Panc1 (cell line): ENCODE measurements at places on chromosomes 6 and 20. TPM values are rescaled to one million over a fixed set of nuclear protein-coding genes. Genes with fewer than 3 reads are reported as not detected.

DNA sequence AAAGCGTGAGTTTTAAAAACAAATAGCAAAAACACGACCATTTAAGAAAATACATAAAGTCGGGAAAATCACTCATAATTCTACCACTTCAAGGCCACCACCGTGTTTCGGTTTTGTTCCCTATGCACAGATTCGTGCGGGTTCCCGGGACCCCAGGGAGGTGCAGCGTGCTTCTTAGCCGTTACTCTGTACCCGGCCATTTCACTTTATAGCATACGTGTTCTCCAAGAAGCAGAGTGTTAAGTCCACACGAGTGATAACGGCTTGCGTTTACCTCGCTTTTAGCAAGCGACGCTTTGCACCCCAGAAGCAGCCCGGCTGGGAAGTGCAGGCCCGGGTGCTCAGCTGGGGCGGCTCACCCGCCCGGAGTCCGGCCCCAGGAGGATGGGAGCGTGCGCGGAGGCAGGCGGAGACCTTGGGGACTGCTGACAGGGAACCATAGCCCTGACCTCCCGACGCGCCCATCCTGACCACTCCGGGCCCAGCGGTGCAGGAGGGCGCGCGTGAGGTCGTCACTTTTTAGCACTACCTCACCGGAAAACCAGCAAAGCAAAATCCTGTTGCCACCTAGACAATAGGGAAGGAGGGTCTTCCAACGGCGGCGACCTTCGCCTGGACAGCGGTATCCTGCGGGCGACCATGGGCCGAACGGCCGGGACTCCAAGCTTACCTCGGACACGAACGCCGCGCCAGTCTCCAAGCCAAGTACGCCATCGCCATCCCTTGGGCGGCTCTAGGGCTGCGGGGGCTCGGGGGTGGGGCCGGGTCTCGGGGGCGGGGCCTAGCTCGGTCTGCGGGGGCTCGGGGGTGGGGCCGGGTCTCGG, at the start of gene ECI2:
ECI2 (minus strand) TSS at position 735 of the 824 bp plus-strand sequence; CDS start at position 720, 15 bp downstream.
- H3K4me3 ChIP-seq, result peak within 1 kb of the TSS; percentile 76
- no peaks in the 10 kb centered on the region; the same call in 1 of the 2 replicates for H3K36me3 ChIP-seq
- DNase-seq, result no peak
- no peaks in the 10 kb centered on the region for H3K27me3 ChIP-seq
- H3K27ac ChIP-seq, result peak within 1 kb of the TSS; percentile 88

DNA sequence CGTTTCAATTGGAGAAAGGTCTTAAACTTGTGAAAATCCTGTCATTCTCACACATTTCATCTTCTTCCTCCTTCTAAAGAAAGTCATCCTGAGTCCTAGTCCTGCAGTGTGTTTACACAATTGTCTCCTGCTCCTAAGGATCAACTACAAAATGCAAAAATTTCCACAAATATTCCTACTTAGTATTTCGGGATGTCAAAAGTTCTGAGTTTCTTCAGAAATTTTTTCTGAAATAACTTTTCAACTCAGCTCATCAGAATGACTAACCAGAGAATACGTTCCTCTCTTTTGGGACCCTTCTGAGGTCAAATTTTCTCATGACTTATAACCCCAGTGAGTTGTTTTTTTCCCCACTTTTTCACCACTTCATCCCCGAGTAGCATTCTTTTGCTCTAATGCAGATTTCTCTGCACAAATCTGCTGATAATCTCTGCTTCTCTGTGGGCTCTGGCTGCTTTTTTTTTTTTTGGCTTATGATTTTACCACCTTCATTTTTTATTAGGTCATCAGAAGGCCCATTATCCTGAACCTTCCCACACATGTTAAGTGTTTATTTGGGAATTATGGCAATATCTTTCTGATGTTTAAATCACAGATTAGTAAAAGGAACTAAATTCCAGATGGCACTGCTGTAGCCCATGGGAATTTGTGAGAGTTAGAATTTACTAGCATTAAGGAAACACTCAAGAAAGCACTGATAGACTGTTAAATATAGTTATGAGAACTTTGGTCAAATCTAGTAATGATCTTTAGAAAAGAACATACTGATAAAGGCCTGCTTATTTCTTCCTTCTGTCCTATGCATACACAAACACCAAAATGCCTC, 41.4 kb downstream of the MAP3K5 start:
- no peak overlapping the region for H3K27ac ChIP-seq
- no peaks in the 10 kb centered on the region for H3K27me3 ChIP-seq
- no peak for DNase-seq

DNA sequence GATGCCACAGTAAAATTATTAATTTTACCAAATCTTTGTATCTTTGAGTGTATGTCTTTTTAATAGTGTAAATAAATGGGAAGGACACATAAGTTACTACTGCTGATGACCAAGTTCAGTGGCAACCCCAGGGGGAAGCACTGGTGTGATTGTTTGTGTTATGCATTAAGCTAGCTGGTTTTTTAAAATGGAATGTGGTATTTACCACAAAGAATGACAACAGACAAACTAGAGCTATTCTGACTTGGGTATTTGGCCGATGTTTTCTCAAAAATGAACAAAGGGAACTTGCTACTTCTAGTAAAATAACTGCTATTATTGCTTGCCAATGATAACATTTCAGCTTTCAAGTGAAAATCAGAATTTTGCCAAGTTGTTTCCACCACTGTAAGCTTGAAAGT, 2.9 kb downstream of the FNDC1 start:
- H3K27me3 ChIP-seq, result peaks cover 28% of the 10 kb centered on the region
- H3K27ac ChIP-seq, result no peak overlapping the region
- DNase-seq, result no peak
- no peak overlapping the region for H3K4me3 ChIP-seq

- H3K4me1 ChIP-seq, result no peaks in the 10 kb centered on the region
- no peak overlapping the region for H3K4me3 ChIP-seq
- no peaks in the 10 kb centered on the region for H3K36me3 ChIP-seq
These were observed 70.0 kb downstream of the TRMT6 start for GRCh38 chr20:5880326-5880725.

DNA sequence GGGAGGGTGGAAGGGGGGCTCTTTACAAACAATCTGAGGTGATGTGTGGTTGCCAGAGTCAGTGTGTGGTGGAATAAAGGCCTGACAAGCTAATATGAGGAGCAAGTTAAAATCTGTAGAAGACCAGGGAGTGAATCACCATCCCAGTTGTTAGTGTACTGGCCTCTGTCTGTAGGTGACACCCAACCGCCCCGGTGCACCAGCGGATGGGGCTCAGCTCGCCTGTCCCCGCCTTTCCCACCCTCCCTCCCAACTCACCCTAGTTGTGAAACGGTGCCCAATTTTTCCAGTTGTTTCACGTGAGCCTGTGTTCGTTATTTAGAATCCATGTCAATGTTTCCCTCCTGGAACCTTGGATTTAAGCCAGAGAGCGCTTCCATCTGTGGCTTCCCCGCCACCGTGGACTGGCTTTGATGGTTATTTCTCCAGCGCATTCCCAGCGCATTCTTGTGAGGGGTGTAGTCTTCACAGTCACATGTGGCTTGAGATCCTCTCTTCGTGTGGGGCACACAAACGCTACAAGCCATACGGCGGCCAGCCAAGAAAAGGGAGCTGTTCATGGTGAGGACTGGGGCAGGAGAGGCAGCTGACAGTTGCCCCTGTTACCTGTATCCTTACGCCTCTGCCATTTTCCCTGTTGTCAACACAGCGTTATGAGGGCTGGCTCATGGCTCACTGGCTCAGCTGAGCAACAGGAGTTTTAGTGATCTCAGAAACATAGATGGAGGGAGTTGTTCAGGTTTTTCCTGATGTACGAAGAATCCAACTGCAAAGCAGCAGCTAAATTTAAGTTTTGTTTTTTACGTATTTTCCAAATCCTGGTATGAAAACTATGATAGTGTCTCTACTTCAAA, 137.6 kb downstream of the ZDHHC14 start:
- H3K4me3 ChIP-seq, result no peak overlapping the region
- no peaks in the 10 kb centered on the region for H3K27me3 ChIP-seq
- no peaks in the 10 kb centered on the region for H3K36me3 ChIP-seq
- no peak overlapping the region for H3K27ac ChIP-seq

DNA sequence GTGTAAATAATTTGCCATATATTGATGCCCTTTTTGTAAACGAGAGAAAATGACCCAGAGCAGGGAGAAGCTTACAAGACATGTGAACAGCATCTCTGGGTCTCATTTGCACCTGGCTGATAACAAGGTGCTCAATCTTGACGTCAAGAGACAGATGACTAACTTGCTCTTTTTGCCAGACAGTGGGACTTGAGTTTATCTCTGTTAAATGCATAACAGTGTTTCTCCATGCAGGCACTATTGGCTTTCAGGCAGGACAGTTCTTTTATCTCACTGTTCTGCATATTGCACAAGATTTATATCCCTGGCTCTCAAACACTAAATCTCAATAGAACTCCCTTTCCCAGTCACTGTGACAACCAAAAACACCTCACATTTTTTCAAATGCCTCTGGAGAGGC, 56.4 kb downstream of the RFX6 start:
- DNase-seq, result no peak
- no peaks in the 10 kb centered on the region for H3K4me1 ChIP-seq
- no peak overlapping the region for H3K27ac ChIP-seq
- no peak overlapping the region for H3K4me3 ChIP-seq
- H3K36me3 ChIP-seq, result no peaks in the 10 kb centered on the region

- H3K36me3 ChIP-seq, result no peaks in the 10 kb centered on the region
- peaks cover 2% of the 10 kb centered on the region; the same call in 1 of the 2 replicates for H3K27me3 ChIP-seq
- no peaks in the 10 kb centered on the region for H3K4me1 ChIP-seq
- H3K4me3 ChIP-seq, result no peak overlapping the region
- DNase-seq, result no peak
These were observed 113.5 kb upstream of the CDH4 start for GRCh38 chr20:61138566-61138965.

DNA sequence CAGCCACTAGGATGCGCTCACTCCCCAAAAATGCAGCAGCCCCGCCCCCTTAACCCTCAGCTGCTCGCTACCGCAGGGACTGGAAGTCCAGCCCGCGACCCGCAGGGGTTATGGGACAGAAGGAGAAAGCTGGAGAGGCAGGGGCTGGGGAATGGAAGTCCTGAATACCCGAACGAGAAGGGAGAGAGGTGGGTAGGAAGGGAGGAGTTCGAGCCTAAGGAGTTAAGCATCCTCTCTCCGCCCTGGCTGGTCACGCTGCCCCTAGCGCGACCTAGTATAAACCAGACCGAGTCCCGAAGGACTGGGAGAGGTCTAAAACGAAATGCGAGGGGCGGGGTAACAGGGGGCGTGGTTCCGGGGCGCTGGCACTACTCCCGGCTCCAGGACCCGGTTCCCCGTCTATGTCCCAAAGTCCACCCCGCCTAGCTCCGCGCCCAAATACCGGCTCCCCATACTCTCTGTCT, 448 bp upstream of the DDAH2 start:
- peak overlapping the region; percentile 85 for H3K4me3 ChIP-seq
- peaks cover 18% of the 10 kb centered on the region for H3K36me3 ChIP-seq
- H3K4me1 ChIP-seq, result peaks cover 38% of the 10 kb centered on the region
- no peak for DNase-seq

GRCh38 chr6:116561377-116562018, 7.9 kb downstream of the CALHM4 start:
- peak; percentile 78 for DNase-seq
- no peak overlapping the region for H3K27ac ChIP-seq
- H3K4me1 ChIP-seq, result no peaks in the 10 kb centered on the region; the same call in none of the 2 replicates
- no peaks in the 10 kb centered on the region for H3K36me3 ChIP-seq
- peaks cover 28% of the 10 kb centered on the region for H3K27me3 ChIP-seq
- no peak overlapping the region for H3K4me3 ChIP-seq

GRCh38 chr6:15352220-15352619, 106.4 kb downstream of the JARID2 start:
- no peaks in the 10 kb centered on the region for H3K27me3 ChIP-seq
- H3K4me1 ChIP-seq, result no peaks in the 10 kb centered on the region
- H3K27ac ChIP-seq, result no peak overlapping the region
- no peak overlapping the region for H3K4me3 ChIP-seq
- no peaks in the 10 kb centered on the region for H3K36me3 ChIP-seq

GRCh38 chr6:70371454-70372105, 41.7 kb upstream of the FAM135A start:
- no peak overlapping the region for H3K27ac ChIP-seq
- DNase-seq, result peak; percentile 39
- peaks cover 11% of the 10 kb centered on the region; the same call in 1 of the 2 replicates for H3K27me3 ChIP-seq
- H3K36me3 ChIP-seq, result no peaks in the 10 kb centered on the region
- no peaks in the 10 kb centered on the region for H3K4me1 ChIP-seq
- no peak overlapping the region for H3K4me3 ChIP-seq

GRCh38 chr6:137219664-137220252, 573 bp upstream of the IFNGR1 start:
- H3K4me1 ChIP-seq, result peaks cover 23% of the 10 kb centered on the region
- H3K27me3 ChIP-seq, result no peaks in the 10 kb centered on the region
- no peak for DNase-seq
- H3K4me3 ChIP-seq, result peak overlapping the region; percentile 99
- no peaks in the 10 kb centered on the region; the same call in 1 of the 2 replicates for H3K36me3 ChIP-seq

DNA sequence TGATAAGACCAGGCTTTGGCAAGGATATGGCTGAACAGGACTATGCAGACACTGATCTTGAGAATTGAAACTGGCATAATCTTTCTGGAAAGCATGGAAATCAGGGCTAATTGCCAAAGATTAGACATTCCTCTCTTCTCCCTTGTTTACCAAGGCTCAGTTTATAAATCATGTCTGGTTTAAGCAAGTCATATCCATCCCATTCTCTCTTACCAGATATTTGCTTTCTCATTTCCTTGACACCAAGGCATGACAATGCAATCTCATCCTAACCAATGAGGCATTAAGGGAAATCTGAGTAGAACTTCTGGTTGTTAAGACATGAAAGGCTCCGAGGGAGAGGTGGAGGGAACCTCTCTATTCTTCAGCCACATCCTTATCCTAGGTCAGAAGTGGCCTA, 110.3 kb upstream of the CEP85L start:
- no peak for DNase-seq
- no peak overlapping the region for H3K4me3 ChIP-seq
- H3K27me3 ChIP-seq, result peaks cover 16% of the 10 kb centered on the region
- no peaks in the 10 kb centered on the region for H3K4me1 ChIP-seq
- H3K27ac ChIP-seq, result no peak overlapping the region

Gene BPIFB1
- 0.10 TPM for total RNA-seq

Gene TFAP2B
- not detected for total RNA-seq

Gene TP53TG5
- not detected for total RNA-seq

Gene CDC5L
- total RNA-seq, result 23.3 TPM
